ENCODE measurements at places on chromosomes 11 and 22. TPM values are rescaled to one million over a fixed set of nuclear protein-coding genes. Genes with fewer than 3 reads are reported as not detected.

Gene LARGE2
- total RNA-seq, result 1.6 TPM

Gene ARVCF
- 2.8 TPM for total RNA-seq

Gene ME3
- 19.7 TPM for total RNA-seq

Gene CARD16
- not detected for total RNA-seq

Gene CATSPER1
- 1.7 TPM for total RNA-seq

All from A549 treated with Mapracorat at 1 μM for 4 hours (cell line).